ENCODE measurements at places on chromosomes 3 and 15. TPM values are rescaled to one million over a fixed set of nuclear protein-coding genes. Genes with fewer than 3 reads are reported as not detected.

Gene RHOA
- total RNA-seq = 229 TPM

Gene PRC1
- total RNA-seq = 1.7 TPM

Gene TLR9
- 0.15 TPM for total RNA-seq

Gene SEMA3G
- total RNA-seq = 0.66 TPM

Gene SCN11A
- total RNA-seq = 0.46 TPM

DNA sequence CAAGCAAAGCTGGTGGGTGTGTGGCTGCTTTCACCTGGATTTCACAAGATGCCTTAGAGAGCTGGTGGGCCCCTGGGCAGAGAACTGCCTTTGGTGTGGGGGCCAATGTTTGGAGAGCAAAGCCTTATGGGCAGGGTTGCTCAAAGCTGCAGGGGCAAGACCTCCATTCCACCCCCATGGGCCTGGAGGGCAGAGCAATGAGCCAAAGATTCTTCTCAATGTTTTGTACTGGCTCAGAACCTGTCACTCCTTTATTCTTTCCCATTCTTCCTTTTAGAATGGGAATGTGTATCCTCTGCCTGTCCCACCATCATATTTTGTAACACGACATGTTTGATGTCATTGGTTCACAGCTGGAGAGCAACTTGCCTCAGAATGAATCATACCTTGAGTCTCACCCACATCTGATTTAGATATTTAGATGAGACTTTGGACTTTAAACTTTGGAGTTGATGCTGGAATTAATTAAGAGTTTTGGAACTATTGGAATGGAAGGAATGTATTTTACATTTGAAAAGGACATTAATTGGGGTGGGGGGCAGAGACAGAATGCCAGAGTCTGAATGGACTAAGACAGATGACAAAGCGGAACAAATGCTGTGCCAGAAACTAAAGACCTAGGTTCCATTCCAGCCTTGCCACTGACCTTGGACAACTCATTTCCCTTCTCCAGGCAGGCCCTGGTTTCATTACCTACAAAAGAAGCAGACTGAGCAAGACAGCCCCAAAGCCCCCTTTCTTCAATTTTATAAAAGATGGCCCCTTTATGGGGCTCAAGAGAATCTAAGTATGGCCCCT is 72.9 kb downstream of the DAPK2 start:
- no peak for ATAC-seq

- ATAC-seq = no peak
Observed at GRCh38 chr15:92603743-92604470, 51.7 kb downstream of the FAM174B start.

DNA sequence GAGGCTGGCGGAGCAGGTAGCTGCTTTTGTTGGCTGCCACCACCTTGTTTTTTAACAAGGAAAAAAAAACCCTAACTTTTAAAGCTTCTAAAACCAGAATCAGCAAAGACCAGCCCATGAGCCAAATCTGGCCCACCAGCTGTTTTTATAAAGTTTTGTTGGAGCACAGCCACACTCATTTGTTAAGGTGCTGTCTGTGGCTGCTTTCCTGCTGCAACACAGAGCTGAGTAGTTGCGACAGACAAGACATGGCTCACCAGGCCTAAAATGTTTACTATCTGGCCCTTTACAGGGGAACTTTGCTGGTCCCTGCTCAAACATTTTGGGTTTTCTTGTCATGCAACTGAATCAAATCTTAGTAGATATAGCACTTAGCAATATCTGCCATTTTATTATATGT is 18.9 kb downstream of the EFCAB12 start:
- no peak for ATAC-seq

- ATAC-seq = no peak
Observed at GRCh38 chr3:25768851-25769250, 14.4 kb downstream of the NGLY1 start.

GRCh38 chr3:59235634-59236012 is 185.8 kb upstream of the CFAP20DC start:
- no peak for ATAC-seq

- ATAC-seq = no peak
Observed at GRCh38 chr15:75067123-75067830, 43.9 kb downstream of the PPCDC start.

DNA sequence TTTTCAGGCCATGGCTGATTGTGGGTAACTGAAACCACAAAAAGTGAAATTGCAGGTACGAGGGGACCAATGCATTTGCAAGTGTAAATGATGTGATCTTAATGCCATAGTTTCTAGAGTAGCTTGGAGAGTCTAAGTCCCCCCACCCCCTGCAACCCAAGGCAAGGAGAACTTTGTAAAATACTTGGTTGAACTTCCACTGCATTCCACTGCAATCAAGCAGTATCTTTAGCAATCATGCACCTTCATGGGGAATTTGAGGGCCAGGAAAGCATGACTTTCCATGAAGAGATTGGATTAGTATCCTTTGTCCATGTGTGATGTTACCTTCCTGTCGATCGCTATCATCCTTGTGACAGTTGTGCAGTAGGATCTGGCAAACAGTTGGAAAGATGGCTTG is 11.4 kb upstream of the CYP8B1 start:
- ATAC-seq = no peak

DNA sequence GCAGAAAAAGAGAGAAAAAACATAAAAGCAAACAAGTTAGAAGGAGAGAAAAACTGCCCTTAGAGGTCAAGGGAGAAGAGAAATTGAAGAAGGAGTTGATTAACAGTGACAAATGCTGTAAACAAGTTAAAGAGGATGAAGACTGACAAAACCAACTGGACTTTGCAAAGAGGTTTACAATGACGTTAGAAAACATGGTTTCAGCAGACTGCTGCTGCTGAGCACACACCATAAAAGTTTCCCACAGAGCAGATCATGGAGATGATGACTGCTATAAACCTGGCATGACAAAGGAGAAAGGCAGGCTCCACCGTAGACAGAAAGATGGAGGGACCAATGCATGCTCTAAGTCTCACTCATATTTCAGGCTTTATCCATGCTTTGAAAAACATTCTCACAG is 78.7 kb downstream of the POLQ start:
- no peak for ATAC-seq

- ATAC-seq = no peak
Observed at GRCh38 chr3:113140876-113141275, 70.5 kb upstream of the BOC start.

- ATAC-seq = peak; percentile 1
Observed at GRCh38 chr15:56732135-56732885, 999 bp downstream of the ZNF280D start.

- ATAC-seq = no peak
Observed at GRCh38 chr3:18812316-18812715, 336.0 kb upstream of the KCNH8 start.

DNA sequence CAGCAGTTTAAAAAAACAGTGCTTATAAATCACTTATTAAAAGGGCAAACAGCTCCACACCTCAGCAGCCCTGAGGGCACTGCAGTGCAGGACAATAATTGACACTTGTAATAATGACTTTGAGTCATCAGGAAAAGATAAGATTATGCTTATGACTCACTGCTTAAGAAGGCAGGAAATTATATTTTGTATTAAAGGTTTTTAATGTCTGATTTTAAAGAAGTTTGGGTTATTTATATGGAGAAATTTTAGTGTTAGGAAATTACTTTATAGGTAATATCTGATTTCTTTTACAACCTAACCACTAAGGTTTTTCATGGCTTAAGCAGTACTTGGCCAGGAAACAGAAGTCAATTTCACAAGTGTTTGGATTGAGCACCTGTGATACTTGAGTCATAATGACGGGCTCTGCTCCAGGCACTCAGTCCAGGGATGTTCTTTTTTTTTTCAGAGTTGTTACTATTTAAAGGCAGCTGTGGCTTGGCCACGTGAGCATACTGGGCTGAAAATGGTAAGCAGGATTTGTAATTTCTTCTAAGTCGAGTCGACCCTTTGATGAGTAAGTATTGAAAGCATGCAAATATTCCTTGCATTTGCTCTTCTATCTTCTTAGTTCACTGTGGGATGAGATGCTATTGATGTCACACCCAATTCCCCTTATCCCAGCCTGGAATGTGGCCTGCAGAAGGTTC is 21.6 kb upstream of the SLC6A20 start:
- ATAC-seq = no peak

GRCh38 chr3:23479026-23479425 is 275.9 kb downstream of the UBE2E2 start:
- ATAC-seq = no peak

DNA sequence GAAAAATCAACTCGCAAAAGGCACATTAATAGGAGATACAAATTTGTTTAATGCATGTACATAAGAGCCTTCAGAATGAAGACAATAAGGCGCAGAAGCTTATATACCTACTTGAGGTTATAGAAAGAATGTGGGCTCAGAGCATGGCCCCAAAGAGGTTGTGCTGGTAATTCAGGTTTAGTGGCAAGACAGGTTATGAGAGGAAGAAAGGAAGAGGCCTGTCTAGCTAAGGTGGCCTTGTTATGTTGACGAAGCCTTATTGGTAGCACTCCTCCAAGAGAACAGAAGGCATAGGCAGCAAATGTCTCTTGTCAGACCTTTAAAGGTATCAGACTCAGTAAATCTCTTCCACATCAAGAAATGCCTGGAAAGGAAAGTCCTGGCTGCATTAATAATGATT is 290.8 kb downstream of the MCTP2 start:
- no peak for ATAC-seq

DNA sequence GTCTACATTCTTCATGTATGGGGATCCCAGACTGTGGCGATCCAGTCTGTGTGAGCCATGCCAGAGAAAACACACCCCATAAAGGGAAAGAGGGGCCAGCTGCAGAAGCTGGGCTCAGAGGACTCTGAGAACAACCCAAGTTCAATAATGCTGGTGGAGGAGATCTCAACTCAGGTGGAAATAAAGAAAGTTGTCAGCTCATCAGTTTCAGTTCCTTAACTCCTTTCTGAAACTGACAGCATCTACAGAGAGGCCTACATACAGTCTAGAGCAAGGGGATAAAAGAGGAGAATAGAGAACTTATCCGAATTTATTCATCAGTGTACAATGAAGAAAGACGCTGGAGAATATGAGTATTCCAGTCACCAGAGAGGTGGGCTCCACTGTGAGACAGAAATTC is 77.0 kb downstream of the NTRK3 start:
- ATAC-seq = no peak

DNA sequence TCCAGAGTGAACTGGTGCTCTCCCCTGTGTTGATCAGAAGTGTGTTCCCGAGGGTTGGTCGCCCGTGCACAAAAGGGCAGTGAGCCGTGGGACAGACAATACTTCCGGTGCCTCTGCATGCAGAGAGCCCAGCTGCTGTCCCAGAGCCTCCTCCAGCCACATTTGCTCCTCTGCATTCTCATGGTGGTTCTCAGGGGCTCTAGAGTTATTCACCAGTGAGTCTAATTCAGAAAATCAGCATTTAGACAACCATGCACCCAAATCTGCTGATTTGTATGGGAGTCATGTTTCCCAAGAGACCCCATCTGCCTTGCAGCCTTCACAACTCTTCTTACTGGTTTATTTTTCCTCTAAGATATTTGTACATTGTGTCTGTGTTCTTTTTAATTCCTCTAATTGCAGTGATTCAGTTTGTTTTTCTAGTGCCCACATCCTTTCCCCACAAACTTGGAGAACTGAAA is 107.0 kb upstream of the SPRED1 start:
- no peak for ATAC-seq

DNA sequence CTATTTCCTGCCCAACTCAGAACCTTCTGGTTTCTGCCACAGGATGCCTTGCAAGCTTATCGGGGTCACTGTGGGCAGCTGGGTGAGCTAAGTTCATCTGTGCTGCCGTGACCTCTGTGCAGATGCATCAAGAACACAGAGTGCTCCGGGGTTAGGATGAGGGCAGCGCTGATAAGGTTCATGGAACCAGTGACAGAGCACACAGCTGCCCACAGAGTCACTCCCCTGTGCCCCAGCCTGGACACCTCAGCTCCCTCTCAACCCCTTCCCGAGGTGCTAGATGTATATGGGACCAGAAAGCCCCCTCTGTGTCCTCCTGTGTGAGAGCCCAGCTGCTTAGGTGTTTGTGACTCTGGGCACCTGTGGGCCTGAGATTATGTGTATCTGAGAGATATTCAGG is 15.8 kb upstream of the ALAS1 start:
- no peak for ATAC-seq

DNA sequence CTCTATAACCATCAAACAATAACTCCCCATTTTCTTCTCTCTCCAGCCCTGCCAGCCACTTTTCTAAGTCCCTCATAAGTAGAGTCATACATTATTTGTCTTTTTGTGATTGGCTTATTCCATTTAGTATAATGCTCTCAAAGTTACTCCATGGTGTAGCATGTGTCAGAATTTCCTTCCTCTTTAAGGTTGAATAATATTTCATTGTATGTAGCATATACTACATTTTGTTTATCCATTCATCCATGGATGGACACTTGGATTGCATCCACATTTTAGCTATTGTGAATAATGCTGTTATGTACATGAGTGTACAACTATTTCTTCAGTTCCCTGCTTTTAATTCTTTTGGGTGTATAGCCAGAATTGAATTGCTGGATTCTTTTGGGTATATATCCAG is 138.4 kb downstream of the ATG7 start:
- no peak for ATAC-seq

DNA sequence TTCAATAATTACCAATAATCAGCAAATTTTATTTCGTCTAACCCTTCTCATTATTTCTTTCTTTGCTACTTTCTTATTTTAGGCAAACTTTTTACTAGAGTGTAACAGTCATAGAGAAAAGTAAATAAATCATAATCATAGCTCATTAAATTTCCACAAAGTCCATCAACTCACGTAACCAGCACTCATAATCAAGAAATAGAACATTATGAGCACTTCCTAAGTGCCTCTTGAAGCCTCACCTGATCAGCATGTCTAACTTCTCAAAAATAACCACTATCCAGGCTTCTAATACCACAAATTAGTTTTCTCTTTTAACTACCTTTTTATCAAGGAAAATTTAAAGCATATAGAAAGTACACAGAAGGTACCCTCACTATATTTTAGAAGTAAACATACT is 38.4 kb upstream of the SLC12A8 start:
- ATAC-seq = no peak

GRCh38 chr3:134312873-134313846 is 61.1 kb downstream of the AMOTL2 start:
- no peak for ATAC-seq

GRCh38 chr15:60614862-60615771 is 136.2 kb upstream of the ICE2 start:
- ATAC-seq = no peak

GRCh38 chr3:3799173-3800079 is at the start of gene LRRN1:
LRRN1 (plus strand) TSS chr3:3799431; CDS start chr3:3844642, 45,211 bp downstream.
- peak; percentile 87 for ATAC-seq

- no peak for ATAC-seq
Observed at GRCh38 chr15:79494384-79494909, 62.3 kb downstream of the MINAR1 start.

Measured in motor neuron (in vitro differentiated cells).